Activated T-helper 1 cell treated with anti-CD3 and anti-CD28 coated beads, Interleukin-2, amount 50 U/mL, for 16 hours (primary cell): ENCODE measurements at places on chromosomes 3 and 15.

DNA sequence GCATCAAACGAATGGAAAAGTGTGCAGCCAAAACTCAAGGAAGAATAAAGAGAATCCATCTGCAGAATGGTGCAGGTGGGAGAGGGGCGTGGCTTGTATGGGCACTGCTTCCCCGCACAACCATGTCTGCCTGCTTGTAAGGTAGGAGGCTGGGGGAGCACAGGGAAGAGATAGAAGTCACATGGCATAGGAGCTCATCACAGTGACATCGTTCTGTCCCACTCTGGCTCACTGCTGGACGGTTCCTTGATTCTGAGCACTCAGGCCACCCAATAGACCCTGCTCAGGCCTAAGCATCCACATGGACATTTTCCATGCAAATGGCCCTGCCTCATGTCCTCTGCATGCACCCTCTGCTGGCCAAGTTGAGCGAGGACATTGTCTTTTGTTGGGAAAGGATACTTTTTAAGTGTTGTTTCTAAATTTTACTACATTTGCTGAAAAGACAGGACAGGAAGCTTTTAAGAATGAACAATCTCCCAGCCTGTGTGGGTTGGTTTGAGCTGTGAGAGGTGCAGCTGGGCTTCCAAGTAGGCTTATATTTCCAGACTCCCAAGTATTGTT, 3.1 kb downstream of the MYLK start:
- DNase-seq = no peak

DNA sequence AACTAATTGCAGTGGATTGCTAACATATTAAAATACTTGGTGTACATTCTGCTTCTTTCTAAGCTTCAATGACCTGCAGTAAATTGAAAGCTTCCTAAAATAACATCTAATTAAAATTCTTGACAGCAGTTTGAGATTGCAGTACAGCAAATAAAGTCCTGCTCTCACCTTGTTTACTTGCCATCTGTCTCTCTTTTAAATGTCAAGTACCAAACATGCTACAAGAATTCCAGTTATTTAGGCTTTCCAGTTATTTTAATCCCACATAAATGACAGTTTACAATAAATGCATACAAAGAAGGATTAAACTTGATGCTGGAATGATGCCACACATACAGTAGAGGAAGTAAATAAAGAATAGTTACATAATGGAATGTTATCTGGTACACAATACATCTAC, 33.2 kb downstream of the CBLB start:
- DNase-seq = no peak

- DNase-seq = no peak
Observed at GRCh38 chr3:62669161-62669560, 206.1 kb downstream of the CADPS start.

- no peak for DNase-seq
Observed at GRCh38 chr3:39531066-39531465, 63.6 kb downstream of the MOBP start.

DNA sequence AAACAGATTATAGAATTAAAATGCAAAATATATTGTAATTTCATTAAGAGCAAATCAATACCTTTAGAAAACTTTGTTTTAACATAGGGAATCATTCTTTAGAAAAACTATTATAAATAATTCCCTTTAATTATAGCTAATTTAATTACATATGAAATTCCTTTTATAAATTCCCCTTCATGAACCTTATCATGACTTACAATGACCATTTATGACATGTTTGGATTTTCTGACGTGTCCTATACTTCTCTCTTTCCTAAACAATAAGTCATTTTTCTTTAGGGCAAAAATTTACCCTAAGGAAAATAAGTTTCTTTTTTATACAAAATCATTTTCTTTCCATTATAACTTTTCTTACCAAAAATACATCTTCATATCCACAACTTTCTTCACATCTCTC, 37.8 kb downstream of the PRR20G start:
- no peak for DNase-seq

DNA sequence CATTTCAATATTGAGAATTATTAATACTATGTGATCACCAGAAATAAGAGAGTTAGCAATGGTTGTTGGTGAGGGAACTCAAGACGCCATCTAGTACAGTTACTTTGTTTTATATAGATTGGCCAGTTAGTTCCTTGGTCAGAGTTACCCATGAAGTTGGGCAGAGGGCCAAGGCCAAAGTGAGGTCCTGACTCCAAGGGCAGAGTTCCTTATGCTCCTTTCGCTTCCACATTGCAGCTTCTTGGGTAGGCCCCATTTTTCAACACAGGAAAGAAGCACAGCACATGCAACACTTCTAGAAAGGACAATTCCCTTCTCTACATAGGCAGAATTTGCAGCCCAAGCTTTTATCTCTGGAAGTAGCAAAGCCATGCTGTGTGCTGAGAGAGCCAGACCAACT, 178.6 kb downstream of the KCNAB1 start:
- DNase-seq = no peak

- DNase-seq = no peak
Observed at GRCh38 chr3:71104121-71104541, 479.4 kb downstream of the FOXP1 start.

DNA sequence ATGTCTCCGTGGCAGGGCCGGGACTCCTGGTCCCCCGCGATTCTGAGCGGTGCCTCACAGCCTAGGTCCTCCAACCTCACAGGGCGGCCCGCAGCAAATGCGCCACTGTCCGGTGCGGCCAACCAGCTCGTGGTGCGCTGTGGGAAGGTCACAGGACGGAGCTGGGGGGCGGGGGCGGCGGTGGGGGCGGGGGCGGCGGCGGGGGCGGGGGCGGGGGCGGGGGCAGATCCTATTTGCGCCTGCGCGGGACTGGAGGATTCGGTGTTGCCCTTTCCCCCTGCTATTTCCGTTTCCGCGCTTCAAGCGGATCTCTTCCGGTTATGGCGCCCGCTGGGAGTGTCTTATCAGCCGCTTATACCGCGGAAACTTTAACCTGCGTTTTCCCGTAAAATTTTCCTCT, 106.7 kb upstream of the SNRPN start:
- DNase-seq = no peak

DNA sequence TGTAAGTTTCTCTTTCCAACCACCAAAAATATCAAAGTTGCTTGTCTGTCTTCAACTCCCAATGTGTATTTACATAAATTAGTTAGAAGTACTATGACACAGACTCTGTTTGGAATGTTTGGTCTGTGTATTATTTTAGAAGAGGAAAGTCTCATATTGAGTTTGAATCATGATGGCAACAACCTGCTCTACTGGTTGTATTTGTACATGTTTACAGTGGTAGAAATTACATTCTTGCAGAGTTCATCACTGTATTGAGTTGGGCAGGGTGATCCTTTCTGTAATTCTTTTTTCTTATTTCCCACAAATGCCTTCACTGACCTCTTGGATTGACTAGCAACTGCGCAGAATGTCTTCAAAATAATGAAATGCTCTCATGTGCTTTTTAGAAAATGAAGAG, 149.6 kb downstream of the CHL1 start:
- DNase-seq = no peak

GRCh38 chr3:106193876-106194275, 325.1 kb upstream of the CBLB start:
- no peak for DNase-seq

- no peak for DNase-seq
Observed at GRCh38 chr3:194760494-194761137, 74.9 kb downstream of the FAM43A start.

DNA sequence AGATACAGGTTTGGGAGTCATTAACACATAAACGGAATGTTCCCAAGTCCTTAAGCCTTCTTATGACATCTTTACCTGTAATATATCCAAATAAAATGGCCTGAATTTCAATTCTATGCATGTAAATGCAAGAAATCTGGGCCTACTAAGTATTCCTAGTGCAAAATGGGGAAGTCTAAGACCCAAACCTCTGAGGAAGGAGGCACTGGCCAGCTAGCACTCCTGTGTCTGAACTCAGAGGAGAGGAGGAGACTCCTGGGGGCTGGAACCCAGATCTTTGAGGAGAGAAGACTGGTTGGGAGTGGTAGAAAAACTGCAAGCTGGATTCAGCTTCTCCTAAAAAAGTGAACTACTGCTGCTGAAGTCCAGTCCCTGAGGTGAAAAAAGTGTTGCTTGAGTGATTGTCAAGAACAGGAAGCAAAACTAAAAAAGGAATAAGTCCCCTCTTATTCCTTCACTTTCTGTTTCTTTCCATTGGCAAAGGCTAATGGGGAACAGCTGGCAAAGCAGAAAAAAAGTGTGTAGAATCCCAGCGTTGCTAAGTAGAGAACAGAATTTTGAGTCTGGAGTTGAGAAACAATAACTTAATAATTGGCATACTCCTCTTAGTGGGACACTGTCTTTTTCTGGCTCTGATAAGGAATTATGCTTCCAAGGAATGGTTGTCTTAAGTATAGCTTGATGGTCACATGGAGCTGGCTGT, 54.8 kb upstream of the ATP2C1 start:
- no peak for DNase-seq

DNA sequence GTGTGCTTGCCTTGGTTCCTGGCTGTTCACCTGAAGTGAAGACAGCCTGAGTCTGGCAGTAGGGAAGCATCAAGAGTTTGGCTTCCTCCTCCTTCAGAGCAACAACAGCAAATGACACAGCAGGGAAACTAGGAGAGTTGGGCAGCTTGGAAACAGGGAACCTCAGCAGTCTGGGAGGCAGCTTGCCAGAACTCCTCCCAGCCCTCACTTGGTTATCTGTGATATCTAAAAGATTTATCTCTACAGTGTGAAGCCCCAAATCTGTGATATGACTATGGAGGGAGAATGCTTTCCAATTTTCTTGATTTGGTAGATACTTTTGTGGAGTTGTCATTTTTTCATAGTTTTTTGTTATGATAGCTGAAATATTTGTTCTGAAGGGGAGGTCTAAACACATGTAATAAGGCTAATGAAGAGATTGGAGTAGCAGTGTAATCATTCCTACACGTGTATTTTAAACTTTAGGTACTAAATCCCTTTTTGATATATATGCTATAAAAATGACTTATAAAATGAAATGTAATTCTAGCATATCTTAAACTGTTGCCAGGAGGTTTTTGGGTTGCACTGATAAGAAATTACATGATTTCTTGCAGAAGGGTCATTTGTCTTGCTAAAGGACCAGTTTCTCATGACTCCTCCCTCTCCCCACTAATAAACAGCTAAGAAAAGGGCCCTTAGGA, 20.8 kb downstream of the UBE2E1 start:
- DNase-seq = no peak

DNA sequence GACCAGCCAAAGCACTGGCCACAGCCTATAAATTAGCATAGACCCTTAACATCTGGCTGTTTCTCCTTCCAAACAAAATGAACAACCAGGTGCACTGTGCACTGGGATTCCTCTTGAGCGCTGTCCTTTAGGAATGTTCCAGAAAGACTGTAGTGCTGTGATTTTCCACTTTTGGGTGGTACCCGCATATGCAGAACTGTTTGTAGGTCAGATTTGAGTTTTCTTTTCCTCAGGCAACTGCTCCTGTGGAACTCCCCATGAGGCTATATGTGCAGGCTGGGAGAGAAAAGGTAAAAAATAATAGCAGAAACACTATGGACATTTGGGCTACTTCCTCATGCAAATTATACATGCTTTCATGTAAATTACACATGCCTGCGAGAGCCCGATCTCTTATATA, 139.1 kb downstream of the CHST2 start:
- DNase-seq = no peak

- no peak for DNase-seq
Observed at GRCh38 chr15:70319466-70319865, 221.7 kb upstream of the TLE3 start.

- no peak for DNase-seq
Observed at GRCh38 chr15:100057281-100057680, 284.5 kb downstream of the ADAMTS17 start.

DNA sequence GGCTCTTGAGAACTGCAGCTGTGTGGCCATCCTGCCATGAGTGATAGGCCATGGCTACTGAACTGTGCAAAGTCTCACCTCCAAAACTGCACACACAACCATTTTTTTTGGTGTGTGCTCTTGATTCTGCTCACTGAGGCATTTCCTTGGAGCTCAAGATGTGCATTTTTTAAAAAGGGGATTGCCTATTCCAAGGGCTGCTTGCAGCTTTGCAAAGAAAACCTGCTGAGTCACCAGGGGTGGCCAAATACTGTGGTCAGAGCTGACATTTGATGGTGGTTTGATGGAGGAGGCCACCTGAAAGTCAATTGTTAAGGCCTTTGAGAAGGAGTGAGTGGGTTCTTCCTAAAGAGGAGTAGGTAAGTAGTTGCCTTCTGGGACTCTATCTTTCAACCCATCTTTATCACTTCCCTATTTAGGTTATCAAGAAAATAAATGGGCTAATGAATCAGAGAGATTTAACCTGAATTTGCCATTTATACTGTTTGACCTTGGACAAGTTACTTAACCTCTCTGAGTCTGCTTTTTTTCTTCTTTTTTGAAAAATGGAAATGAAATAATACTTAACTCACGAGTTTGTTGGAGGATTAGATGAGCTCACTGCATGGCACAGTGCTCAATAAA, 87.9 kb downstream of the CHST2 start:
- no peak for DNase-seq

DNA sequence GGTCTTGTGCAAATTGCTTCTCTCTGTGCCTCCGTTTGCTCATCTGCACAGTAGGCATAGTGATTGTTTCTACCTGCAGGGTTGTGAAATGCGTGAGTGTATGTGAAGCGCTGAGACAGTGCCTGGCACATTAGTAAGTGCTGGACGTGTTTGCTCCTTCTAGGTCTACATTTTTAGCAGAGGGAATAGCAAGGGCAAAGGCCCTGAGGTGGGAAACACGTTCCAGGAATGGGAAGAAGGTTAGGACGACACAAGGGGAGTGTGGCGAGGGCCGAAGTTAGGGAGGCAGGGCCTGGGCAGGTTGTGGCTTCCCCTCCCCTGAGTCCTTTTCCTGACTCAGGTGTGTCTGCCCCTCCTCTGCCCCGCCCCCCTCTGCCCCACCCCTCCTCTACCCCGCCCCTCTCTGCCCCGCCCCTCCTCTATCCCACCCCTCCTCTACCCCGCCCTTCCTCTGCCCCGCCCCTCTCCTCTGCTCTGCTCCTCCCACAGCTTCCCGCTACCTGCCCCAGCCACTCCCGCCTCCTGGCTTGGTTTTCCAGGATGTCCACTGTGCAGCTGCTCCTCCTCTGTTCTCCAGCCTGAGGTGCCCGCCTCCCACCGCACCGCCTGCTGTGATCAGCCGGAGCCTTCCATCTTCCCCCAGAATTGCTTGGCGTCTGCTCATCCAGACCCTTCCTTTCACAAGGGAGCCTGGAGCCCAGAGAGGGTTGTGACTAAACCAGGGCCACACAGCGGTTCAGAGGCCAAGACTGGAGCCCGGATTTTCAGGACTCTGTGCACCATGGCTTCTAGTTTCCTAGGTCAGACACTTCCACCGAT, 31.1 kb upstream of the SMAD6 start:
- DNase-seq = no peak

GRCh38 chr3:168048414-168049330, 47.1 kb downstream of the GOLIM4 start:
- no peak for DNase-seq
